ENCODE measurements at places on chromosomes 4 and X. TPM values are rescaled to one million over a fixed set of nuclear protein-coding genes. Genes with fewer than 3 reads are reported as not detected.

ZCCHC12 gene
- 0.25 TPM for total RNA-seq

DNA sequence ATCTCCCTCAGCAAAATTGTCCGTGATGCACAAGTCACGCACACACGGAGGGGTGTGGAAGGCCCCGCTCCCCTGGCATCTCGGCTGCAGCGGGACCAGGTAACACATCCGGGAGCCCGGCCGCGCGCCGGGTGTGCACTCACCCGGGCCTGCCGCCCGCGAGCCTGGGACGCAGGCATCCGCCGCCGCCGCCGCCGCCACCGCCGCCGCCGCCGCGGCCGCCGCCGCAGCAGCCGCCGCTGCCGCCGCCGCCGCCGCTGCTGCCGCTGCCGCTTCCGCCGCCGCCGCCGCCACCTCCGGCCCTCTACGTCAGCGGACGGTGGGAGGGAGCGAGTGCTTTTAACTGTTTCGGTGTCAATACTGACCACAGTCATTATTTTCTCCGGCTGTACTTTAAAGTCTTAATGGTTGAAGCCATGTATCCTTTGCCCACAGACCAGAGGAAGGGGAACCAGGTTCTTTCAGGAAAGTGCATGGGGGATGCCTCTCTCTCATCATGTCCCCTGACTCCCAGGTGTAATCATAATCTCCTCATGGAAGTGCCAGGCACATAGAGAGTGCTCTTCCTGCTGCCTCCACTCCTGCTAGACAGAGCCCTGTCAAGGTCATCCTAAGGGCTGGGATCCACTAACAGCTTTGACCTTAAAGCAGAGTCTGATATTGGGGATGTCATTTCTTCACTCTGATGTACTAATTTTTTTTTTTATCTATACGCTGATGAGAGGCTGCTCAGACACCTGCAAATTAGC, 38.0 kb downstream of the MAGEE2 start:
- peak overlapping the region; percentile 74 for H3K4me3 ChIP-seq
- H3K4me1 ChIP-seq = peaks cover 13% of the 10 kb centered on the region
- H3K27ac ChIP-seq = peak overlapping the region; percentile 70
- no peaks in the 10 kb centered on the region for H3K27me3 ChIP-seq

DNA sequence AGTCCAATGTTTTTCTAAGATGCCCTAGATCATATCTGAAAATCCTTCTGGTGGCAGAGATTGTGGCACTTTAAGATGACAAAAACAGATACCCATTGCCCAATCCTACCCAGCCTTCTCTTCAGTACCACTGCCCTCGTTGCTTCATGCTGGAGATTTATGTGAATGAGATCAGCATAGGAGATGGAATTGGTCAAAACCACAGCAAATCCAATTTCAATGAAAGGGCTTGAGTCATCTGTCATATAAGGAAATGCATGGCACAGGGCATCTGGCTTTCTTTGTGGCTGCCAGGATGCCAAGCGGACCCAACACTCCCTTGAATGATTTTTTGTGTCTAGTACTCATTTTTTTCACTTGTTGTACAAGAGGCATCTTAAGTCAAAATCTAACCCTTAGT, 16.8 kb downstream of the AFF2 start:
- DNase-seq = no peak
- no peak overlapping the region for H3K27ac ChIP-seq
- H3K4me3 ChIP-seq = no peak overlapping the region
- H3K36me3 ChIP-seq = no peaks in the 10 kb centered on the region
- H3K27me3 ChIP-seq = no peaks in the 10 kb centered on the region

DNA sequence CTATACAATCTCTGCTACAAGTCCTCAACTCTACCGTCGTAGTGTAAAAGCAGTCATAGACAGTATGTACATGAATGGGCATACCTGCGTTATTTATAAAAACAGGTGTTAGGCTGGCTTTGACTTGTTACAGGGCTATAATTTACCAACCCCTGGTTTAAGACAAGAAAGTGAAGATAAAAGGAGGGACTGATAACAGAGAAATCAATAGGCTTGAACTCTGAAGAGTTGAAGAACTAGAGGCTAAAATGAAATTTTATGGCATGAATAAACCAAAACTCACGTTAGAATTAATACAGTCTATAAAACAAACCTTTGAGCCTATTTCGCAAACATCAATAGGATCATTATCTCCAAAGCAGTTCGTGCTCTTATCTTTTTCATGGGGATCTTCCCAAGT, 36.2 kb downstream of the PPA2 start:
- H3K27me3 ChIP-seq = no peaks in the 10 kb centered on the region
- peaks cover 62% of the 10 kb centered on the region for H3K36me3 ChIP-seq
- H3K4me1 ChIP-seq = peaks cover 14% of the 10 kb centered on the region
- H3K27ac ChIP-seq = no peak overlapping the region

GRCh38 chr4:169184236-169184635, 86.5 kb downstream of the SH3RF1 start:
- no peak overlapping the region for H3K4me3 ChIP-seq
- H3K36me3 ChIP-seq = no peaks in the 10 kb centered on the region
- H3K27me3 ChIP-seq = peaks cover 23% of the 10 kb centered on the region

AFAP1 gene
- 26.7 TPM for total RNA-seq

- no peak overlapping the region for H3K27ac ChIP-seq
- H3K27me3 ChIP-seq = no peaks in the 10 kb centered on the region
- no peaks in the 10 kb centered on the region for H3K36me3 ChIP-seq
- no peak for DNase-seq
Measured at GRCh38 chrX:78712336-78712735, 35.2 kb upstream of the LPAR4 start.
